ENCODE measurements at places on chromosomes 5 and 9.

- no peak for DNase-seq
Observed at GRCh38 chr5:125209650-125210049, 463.2 kb upstream of the ZNF608 start.

- no peak for DNase-seq
Observed at GRCh38 chr5:160774666-160775315, 77.2 kb downstream of the ATP10B start.

DNA sequence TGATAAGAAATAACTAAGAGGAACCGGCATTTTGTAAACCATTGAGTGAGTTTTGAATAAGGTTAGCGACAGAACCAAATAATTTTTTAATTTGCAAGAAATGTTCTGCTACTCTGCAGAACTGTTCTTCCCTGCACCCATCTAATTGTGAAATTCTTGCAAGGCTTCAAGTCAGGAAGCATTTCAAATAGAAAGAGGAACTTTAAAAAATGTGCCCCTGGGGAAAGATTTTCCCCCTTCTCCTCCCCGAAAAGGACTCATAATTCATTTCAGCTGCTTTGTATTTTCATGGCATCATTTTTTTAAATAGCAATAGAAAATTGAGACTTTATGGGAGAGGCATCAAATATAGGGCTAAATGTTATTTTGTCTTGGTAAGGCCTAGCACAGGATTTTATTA lies 180.9 kb upstream of the ANKRD55 start:
- no peak for DNase-seq

GRCh38 chr5:155148694-155149093 lies 135.1 kb downstream of the KIF4B start:
- no peak for DNase-seq

- DNase-seq = no peak
Observed at GRCh38 chr5:5340206-5340729, 82.2 kb upstream of the ICE1 start.

DNA sequence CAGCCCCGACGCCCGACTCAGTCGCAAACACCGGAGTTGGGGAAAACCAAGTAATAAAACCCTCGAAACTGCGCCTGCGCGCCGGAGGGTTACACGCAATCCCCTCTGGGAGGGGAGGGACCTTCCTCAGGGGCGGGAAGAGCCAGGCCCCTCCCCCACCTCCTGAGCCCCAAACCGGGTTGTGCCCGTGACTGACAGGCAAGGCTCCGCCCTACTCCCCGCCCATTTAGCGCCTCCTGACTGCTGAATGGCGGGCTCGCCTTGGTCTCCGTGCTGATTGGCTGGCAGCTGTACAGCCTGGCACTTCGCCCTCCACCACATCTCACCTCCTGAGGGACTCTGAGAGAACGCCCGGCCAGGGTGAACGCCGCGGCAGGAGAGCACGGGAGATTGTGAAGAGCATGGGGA lies at the start of gene PRDM9:
PRDM9 (plus strand) TSS at position 332 of the 408 bp plus-strand sequence. CDS start 1,425 bp downstream, outside the sequence.
- DNase-seq = no peak

- DNase-seq = no peak
Observed at GRCh38 chr9:110579034-110579861, at the start of gene SVEP1. TSS of gene SVEP1 (minus strand) at chr9:110579741. CDS start at chr9:110579543, 198 bp downstream.

DNA sequence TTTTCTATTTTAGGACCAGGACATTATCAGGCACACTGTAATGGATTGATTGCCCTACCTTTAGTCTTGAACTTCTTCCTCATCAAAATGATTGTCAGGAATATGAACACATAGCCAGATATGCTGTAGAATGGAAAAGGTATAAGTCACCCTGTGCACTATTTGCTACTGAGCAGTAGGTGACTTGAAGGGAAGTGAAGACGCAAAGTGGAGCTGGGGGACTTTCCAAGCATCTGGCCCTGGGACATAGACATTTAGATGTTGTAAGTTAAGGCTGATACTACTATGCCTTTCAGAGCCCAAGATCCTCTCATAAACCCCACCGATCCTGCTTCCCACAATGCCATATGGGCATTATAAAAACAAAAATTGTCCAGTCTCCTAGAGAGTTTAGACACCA lies 174.5 kb downstream of the DOCK8 start:
- no peak for DNase-seq

DNA sequence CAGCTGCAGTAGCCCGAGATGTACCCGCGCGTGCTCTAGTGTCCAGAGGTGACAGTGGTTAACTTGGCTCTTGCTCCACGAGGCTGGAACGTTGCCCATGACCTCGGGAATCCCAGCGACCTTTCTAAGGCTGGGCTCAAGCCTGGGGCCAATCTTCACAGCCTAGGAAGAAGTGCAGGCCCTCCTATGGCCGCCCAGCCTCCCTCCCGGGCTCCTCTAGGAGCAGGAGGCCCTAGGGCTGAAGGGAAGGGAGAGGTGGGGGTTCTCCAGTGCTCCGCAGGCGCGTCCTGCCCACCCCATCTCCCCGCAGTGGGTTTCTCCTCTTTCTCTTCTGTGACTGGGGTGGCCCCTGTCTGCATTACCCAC lies 13.3 kb downstream of the NR2F1 start:
- no peak for DNase-seq

- no peak for DNase-seq
Observed at GRCh38 chr9:90268613-90269012, 374.0 kb downstream of the DIRAS2 start.

GRCh38 chr9:89929673-89930480 lies 325.1 kb downstream of the GADD45G start:
- no peak for DNase-seq

GRCh38 chr5:144433893-144434292 lies 263.2 kb downstream of the KCTD16 start:
- no peak for DNase-seq

DNA sequence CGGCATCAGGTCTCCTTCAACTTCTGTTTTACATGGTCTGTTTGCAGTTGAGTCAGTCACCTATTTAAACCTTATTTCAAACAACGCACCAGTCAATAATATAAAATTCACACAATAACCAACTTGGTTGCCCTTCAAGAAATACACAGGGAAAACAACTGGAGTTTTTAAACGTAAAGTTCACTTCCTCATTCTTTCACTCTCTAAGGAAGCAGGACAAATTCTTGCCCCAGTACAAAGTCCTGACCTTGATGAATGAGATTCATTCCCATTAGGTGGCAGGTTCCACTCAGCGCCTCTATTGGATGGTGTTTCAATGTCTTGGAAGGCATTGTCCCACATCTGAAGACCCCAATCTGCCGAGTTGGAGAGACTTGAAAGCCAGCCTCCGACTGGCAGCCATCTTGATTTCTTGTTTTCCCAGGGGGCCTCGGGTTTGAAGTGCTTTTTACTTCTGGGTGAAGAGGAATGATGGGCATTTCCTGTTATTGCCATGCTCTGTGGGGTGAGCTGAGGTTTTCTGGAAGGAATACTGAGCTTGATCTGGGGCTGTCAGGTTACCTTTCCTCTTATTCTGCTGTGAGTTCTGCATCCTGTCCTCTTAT lies 105.0 kb downstream of the ACER2 start:
- no peak for DNase-seq

GRCh38 chr9:95565982-95566381 lies 49.2 kb upstream of the PTCH1 start:
- DNase-seq = no peak

DNA sequence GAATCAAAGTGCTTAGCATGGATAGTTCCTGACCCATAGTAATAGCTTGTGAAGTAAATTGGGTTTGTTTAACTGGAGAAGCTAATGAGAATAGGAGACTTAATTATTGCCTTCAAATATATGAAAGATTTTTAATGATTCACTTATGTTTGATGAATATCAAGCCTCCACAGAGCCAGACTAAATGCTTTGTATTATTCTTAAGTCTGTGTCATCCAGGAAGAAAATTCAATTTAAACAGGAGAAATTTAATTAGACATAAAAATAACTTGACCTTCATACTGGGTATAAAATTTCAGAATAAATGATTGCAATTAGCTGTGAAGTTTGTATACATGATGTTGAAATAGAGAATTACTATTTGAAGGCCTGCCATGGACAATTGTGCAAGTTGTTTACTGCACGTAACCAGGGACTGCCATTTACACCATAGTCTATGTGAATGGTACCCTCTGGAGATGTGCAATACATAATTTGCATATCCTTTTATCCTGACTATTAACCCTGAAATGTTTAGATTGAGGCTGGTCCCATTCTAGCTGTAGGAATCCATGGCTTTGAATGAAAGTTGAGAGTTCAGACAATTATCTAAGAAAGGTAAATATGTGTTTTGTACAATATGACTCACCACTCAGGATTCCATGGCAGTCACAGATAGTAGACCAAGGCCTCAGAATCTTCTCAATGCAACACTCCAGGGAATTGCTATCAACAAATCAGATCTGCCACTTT lies 133.5 kb upstream of the IL12B start:
- DNase-seq = no peak

- DNase-seq = no peak
Observed at GRCh38 chr5:170892196-170892595, 30.4 kb downstream of the RANBP17 start.

DNA sequence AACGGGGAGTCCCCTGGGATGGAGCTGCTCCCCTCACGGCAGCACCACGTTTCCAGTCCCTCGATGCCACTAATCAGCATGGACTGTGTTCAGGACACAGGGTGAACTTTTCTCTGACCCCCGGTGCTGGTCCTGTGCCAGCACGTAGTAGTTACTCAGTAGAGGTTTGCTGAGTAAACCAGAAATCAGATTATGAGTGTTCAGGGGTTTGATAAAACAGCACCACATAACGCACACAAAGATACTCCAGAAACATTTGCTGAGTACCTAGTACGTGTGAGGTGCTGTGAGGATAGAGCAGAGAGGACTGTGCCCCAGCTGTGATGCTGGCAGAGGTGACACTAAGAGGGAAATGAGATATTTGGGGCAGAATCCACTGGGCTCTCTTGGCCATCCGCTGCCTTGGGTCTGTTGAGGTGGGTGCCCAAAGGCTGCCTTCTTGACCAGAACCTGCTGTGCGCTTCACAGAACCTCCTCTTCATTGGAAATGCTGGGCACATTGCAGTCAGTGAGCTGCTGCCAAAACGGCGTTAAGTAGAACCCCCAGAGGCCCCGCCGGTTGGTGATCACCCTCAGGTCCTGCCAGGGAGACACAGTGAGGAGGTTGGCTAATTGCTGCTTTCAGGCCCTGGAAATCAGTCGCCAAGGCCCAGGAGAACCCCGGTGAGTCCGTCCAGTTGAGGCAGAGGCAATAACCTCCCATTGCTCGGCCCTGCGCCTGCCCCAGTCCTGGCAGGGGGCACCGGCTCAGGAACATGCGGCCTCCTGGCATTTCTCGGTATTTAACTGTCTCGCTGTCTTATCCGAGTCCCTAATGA lies 49.4 kb downstream of the NEURL1B start:
- no peak for DNase-seq

- no peak for DNase-seq
Observed at GRCh38 chr9:100213730-100214477, 114.9 kb downstream of the INVS start.

GRCh38 chr9:79630521-79631403 lies 59.0 kb downstream of the TLE4 start:
- no peak for DNase-seq

DNA sequence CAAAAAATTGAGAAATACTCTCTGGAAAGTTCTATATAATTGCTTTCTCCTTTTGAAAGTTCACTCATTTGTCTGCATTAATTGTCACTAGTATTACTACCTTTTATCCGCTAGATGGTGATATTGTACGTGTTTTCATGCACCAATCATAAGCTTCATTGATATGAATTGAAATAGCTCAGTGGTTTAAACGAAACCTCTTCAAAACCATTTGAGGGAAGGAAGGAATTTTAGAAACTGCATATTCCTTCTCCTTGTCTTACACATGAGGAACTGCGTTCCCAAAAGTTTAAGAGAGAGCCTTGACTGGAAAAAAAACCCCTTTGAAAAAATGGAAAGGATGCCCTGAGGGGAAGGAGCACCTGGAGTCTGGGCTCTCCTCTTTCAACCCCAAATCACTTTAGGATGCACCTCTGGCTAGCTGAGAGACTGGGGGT lies 98.6 kb downstream of the YTHDC2 start:
- DNase-seq = no peak

GRCh38 chr9:104009826-104010225 lies 84.3 kb upstream of the SMC2 start:
- no peak for DNase-seq

- DNase-seq = no peak
Observed at GRCh38 chr9:136514022-136514714, 31.3 kb upstream of the SEC16A start.

DNA sequence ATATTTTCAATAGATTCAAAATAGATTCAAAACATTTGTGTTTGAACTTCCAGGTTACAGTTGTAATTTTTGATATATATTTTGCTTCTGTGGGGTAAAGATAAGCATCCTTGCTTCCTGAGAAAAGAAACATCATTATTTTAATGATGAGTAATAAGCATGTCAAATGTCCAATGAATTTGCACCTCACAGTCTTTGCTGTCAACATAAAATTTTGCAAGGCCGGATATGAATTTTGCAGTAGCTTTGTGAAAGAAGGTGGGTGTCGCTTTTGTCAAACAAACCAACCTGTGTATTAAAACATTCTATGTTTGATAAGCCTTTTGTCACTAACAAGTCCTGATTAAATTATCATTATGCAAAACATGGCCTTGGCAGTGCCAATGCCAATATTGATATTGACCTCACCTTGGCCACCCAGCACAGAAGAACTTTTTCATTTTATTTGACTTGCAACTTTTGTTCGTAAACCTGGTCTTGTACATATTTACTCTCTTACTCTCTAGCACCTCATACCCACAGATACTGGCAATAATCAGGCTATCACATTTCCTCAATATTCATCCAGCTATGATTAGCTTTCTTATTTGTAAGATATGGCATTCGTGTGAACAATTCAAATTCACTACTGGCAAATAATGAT lies 645.0 kb upstream of the KLF4 start:
- no peak for DNase-seq

DNA sequence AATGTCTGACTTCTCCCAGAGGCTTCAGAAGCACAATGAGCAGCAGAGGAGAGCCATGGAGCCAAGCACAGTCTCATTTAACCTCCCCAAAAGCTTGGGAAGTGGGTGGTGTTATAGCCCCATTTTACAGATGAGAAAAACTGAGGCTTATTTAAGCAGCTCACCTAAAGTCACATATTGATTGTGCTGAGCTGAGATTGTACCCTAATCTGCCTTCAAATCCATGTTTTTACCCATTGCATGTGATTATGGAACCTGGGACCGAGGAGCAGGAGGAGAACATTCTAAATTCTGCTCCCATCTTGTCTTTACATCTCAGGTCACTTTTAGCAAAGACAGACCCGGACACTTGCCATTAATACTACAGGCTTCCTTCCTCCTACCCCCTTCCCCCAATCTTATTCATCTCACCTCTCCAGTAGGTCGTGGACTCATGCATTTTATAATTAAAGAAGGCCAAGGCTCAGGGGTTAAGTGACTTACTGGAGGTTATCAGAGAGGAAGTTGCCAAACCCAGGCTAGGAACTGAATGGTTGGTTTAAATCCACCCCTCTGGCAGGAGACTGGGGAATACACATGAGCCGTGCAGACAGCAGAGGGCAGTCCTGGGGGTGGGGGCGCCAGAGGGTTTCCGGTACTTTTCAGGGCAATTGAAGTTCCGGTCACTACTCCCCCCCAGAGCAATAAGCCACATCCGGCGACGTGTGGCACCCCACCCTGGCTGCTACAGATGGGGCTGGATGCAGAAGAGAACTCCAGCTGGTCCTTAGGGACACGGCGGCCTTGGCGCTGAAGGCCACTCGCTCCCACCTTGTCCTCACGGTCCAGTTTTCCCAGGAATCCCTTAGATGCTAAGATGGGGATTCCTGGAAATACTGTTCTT lies 51.0 kb upstream of the IL17B start:
- no peak for DNase-seq
